ENCODE measurements at places on chromosomes 12 and 14.

DNA sequence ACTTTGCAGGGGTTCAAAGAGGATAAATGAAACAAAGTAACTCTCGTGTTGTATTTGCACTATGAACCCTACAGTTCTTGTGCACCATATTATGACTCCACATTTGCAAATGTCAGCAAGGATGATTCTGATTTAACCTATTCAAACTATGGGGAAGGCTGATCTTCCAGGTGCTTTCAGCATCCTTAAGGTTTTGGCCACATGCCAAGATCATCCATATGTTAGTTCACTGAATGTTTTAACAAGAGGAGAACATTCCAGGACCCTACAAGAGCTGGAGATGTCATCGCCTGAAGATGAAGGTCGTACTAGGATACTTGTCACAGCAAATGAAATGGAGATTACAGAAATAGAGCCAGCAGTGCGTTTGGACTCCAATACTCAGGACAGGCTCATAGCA lies 114.2 kb downstream of the DHRS2 start:
- no peak for DNase-seq

- no peak for DNase-seq
Observed at GRCh38 chr12:99079811-99080210, 434.7 kb downstream of the APAF1 start.

DNA sequence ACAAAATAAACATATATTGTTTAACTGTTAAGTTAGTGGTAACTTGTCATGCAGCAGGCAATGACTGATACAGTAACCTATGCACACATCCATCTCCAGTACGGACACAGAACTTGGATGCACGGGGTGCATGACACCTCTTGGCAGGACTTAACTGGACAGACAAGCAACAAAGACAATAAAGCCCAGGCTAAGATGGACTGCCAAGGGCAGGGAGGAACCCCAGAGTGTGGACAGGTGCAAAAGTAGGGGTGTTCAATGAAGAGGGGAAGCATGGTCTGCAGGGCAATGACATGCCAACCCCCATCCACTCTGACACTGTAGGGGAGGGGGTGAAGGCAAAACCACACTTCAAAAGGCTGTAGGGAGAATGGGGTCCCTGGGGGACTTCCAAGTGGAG lies 11.7 kb downstream of the SSH1 start:
- no peak for DNase-seq

- no peak for DNase-seq
Observed at GRCh38 chr14:95314609-95315008, 5.1 kb downstream of the CLMN start.
